ENCODE measurements at places on chromosomes 2 and 18. TPM values are rescaled to one million over a fixed set of nuclear protein-coding genes. Genes with fewer than 3 reads are reported as not detected.

Gene DSC1
- total RNA-seq, result not detected

Gene SOX11
- 7.4 TPM for total RNA-seq

Gene TEKT4
- total RNA-seq, result not detected

Gene ABHD3
- total RNA-seq, result 4.2 TPM

Gene EFR3B
- total RNA-seq, result 0.50 TPM

Gene TMEM214
- total RNA-seq, result 39.8 TPM

Gene HOXD4
- not detected for total RNA-seq

Gene ANKRD53
- 2.2 TPM for total RNA-seq

Gene ERFE
- total RNA-seq, result 4.2 TPM

Gene GREB1
- total RNA-seq, result 0.17 TPM

Data from bronchus fibroblast of lung (primary cell).